Activated B cell treated with CpG ODN at 0.5 μM for 24 hours (primary cell): ENCODE measurements at places on chromosomes 13 and 19.

DNA sequence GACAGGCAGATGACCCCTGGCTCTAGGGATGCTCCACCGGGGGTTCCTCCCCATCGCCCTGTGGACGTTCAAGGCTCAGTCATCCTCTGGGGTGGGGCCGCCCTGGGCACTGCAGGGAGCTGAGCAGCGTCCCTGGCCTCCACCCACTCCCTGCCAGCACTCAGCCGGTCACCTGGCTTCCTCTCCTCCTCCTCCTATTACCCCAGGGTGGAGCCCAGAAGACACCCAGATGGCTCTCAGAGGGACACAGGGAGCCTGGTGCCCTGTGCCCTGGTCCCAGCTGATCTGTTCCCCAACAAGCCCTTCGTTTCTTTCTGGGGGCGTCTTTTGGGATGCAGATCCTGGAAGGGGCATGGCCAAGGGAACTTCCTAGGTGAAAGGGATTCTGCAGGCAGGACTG lies 3.7 kb upstream of the MKNK2 start:
- DNase-seq: no peak

GRCh38 chr13:79647533-79647932 lies 166.6 kb downstream of the NDFIP2 start:
- no peak for DNase-seq

GRCh38 chr13:43776501-43777079 lies 10.2 kb downstream of the ENOX1 start:
- DNase-seq: no peak

DNA sequence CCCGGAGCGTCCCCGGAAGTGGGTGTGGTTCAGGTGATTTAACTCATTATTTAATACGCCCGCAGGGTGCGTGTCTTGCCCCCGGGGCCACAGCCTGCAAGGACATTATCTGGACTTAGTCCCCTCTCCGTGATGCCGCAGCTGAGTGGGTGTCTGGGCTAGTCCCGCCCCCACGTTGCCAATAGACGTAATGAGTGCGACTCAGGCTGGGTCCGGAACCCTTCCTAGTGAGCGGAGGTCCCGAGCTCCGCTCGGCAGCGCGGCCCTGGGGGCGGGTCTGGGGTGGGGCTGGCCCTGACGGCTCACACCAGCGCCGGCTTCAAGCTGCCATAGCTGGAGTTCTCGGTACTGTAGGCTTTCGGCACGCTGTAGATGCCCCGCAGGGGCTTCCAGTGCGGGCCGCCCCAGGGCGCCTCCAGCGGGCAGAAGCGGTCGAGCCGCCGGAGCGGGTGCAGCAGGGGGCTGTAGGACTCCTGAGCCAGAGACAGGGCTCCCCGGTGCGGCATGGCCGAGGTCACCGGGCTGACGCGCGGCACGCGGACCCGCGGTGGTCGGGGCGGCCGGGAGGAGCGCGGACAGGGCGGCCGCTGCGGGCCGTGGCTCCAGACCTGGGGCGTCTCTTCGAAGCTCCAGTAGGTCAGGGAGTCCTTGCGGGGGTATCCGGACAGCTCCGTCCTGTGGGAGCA lies 918 bp upstream of the LHB start:
- DNase-seq: peak; percentile 70

DNA sequence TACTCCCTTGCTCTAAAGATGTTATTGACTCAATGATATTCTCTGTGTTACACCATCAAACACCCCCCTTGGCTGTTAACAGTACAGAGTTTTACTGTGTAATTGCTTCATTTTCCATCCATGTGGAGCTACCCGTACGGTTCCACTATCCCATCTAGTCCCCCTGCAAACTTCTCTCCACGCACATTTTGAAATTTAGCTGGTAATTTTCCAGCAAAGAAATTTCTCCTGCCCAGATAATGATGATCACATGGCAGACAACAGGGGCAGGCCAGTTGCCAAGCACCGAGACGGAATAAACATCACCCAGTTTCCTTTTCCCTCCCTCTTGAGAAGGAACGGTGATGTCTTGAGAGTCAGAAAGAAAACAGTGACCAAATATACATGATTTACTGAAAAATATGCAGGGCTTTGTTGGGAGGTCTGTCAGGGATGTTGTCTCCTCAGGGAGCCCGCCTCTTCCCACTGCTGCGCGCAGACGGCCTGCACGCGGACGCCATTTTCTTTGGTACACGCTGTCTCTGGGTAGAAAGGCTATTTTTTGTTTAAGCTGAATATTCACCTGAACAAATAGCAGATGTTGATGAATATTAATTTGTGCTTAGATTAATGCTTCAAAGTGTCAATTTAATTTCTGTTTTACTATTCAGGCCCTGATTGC lies 109.9 kb downstream of the OLFM4 start:
- DNase-seq: no peak

DNA sequence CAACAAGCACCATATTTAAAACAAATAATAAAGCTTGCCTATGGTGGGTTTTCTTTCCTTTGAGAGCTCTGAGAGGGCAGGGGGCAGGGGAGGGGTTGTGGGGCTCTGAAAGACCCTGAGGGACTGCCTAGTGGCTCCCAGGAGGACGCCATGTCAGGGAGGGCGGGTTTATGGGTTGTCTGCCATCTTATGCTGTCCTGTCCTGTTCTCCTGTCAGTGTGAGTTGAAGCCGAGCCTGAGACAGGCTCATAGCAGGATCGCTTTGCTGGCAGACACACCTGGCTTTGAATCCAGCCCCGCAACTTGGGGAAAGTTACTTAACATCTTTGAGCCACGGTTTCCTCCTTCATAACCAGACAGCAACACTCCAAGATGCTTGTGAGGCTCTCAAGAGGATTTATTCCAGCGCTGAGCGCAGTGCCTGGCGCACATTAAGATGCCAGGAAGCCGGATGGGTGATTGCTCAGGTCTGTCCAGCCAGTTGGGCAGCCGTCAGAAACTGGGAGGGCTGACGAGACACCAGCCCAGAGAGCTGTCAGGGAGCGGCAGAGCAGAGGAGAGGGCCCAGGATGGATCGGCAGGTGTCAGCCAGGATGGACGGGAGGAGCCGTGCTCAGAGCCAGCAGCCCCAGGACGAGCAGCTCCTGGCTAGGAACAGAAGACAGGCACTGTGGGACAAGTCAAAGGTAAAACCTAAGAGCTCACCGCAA lies 36.8 kb upstream of the C1QTNF9 start:
- no peak for DNase-seq

DNA sequence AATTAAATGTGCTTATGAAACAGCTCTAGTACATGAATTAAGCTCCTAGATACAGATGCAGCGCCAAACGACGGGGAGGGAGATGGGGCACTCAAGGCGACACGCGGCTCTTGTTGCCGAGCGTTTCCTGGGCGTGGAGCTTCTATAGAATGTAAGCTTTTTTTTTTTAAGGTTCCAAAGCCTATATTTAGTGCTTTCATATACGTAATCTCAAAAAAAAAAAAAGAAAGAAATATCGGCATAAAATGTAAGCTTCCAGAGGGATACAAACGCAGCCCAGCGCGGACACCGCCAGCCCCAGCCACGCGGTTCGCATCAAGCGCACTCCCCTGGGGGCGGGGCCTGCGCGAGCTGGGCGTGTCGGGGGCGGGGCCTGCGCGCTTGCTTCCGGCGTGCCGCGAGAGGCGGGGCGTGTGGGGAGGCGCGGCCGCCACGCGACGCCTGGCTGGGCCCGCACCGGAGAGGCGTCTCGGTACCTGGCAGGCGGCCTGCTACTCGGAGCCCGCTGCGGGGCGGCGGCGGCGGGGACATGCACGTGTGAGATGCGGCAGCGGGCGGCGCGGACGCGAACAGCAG lies at the start of gene URI1:
TSS of gene URI1 (plus strand) at position 412 of the 576 bp plus-strand sequence. CDS start 309 bp downstream, outside the sequence.
- peak; percentile 99 for DNase-seq

GRCh38 chr13:72109863-72110262 lies 242.9 kb upstream of the DACH1 start:
- DNase-seq: no peak

DNA sequence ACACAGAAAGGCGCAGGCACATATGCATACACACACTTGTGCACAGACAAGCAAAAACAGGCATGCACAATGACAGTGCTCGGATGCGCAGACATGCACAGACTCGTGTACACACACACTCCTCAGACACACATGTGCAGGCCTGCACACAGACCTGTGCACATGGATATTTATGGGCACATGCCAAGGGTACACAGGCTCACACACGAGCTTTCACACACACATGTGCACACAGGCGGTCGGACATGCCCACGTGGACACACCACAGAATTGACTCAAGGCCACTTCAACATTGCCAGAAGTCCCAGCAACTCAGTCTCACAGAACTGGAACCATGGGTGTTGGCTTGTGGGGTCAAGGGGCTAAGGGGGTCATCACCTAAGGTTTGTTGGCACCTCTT lies 206.8 kb downstream of the URI1 start:
- no peak for DNase-seq

DNA sequence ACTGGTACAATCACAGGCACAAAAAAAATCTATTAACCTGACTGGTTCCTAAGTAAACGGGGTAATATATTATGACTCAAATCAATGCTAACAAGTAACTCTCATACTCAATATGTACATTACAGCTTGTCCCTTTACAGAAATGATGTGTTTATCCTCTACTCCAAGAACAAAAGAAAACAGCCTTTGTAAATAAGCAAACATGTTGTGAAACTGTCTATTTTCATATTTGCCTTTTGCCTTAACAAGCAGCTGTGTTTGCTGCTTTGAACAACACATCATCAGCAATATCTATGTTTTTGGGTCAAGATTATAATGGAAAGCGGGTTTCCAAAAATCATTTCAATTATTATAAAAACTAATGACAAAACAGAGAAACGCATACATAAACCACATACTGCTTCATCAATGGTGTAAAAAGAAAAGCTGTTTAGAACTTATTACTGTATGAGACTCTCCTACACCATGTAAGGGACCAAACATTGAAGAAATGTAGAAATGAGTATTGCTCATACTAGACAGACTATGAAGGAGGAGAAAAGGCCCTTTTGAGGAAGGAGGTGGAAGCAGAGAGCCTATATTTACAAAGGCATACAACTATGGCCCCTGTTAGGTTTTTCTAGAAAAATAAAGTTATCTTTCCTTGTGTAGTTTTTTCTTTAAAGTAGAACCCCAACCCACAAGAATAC lies 14.8 kb downstream of the TBC1D4 start:
- DNase-seq: no peak

DNA sequence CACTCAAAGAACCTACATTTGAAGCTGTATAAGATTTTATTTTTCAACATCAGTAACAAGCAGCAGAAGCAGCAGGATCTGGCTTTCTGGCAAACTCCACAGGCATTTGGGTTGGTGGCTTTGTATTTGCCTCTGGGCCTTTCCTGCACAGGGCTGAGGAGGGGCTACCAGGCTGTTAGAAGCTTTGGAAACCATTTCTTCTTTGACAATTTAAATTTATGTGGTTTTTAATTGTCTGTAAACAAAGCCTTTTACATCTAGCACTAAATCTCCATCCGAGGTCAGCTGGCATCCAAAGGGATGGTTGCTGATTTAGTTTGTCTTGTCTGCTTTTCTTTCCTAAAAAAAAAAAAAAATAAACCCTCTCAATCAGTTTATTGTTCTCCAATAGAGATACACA lies 127.5 kb upstream of the OBI1 start:
- no peak for DNase-seq

- DNase-seq: no peak
These were observed 1.3 kb downstream of the LRG1 start for GRCh38 chr19:4538601-4538954.
